ENCODE measurements at places on chromosomes 2 and 18. TPM values are rescaled to one million over a fixed set of nuclear protein-coding genes. Genes with fewer than 3 reads are reported as not detected.
A peak's percentile ranks its signal among the peaks of the same experiment; 100 is the strongest.

GRCh38 chr2:171923206-171923605 lies 945 bp downstream of the HAT1 start:
- H3K27ac ChIP-seq = peak overlapping the region; percentile 92
- DNase-seq = no peak
- peaks cover 32% of the 10 kb centered on the region for H3K36me3 ChIP-seq
- no peaks in the 10 kb centered on the region for H3K27me3 ChIP-seq
- H3K4me3 ChIP-seq = peak overlapping the region; percentile 86
- H3K4me1 ChIP-seq = peaks cover 14% of the 10 kb centered on the region

DNA sequence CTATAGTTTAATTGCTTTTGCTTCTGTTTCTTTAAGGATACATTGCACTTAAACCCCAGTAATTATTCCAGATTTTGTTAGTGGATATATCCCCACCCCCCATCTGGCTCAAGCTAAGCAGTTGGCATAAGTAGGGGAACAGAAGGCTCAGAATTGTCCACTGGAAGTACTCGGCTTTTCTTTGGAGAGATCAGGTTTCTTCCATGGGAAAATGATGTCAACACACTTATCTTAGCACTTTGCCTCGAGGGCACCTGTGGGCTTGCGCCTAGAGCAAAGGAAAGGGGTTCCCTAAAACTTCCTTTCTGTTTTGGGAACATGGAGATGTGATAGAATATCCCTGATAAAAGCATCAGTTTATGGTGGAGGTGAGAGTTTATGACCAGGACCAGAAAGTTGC lies 130.6 kb downstream of the FMNL2 start:
- no peak for DNase-seq
- H3K4me1 ChIP-seq = peaks cover 62% of the 10 kb centered on the region
- no peaks in the 10 kb centered on the region for H3K36me3 ChIP-seq
- no peaks in the 10 kb centered on the region for H3K27me3 ChIP-seq
- H3K4me3 ChIP-seq = no peak overlapping the region

DNA sequence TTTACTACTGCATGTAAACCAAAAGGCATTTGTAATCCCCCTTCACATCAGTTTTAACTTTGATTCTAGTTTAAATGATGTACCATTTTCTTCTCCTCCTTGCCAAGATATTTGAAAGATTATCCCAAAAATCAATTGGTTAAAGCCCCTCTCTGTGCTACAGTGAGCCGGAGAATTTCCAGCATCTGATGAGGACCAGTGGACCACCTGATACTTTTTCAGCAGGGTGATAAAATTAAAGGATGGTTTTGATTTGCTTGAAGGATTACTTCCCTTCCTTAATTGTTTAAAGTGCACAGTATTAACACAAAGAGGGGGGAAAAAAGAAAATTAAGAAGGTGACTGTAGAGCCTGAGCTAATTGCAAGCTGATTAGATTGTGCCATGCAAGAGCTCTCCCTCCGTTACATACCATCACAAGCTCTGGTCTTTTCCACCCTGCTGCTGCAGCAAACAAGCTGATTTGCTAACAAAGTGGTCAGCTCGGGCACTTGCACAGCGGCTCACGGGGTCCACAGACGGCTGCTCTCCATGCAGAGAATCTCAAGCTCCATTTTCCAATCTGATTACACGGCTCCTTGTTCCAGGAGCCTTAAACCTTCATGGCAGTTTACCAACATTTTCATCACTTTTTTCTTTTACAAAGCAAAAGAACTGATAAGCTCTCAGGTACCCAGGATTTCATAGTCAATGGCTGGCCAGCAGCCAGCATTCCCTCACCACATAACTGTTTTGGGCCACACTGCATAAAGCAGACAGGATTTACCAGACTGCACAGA lies 22.1 kb downstream of the FIGN start:
- peaks cover 28% of the 10 kb centered on the region for H3K4me1 ChIP-seq
- H3K27ac ChIP-seq = no peak overlapping the region
- H3K36me3 ChIP-seq = no peaks in the 10 kb centered on the region

- DNase-seq = no peak
- no peak overlapping the region for H3K4me3 ChIP-seq
- peaks cover 30% of the 10 kb centered on the region for H3K4me1 ChIP-seq
- H3K27ac ChIP-seq = no peak overlapping the region
- no peaks in the 10 kb centered on the region for H3K27me3 ChIP-seq
These were observed 209.6 kb downstream of the SLC8A1 start for GRCh38 chr2:40242315-40242714.

- H3K4me3 ChIP-seq = no peak overlapping the region
- peaks cover 12% of the 10 kb centered on the region for H3K4me1 ChIP-seq
- H3K36me3 ChIP-seq = no peaks in the 10 kb centered on the region
- H3K27ac ChIP-seq = peak overlapping the region; percentile 3
These were observed 122.7 kb downstream of the VAPA start for GRCh38 chr18:10036479-10036878.

DNA sequence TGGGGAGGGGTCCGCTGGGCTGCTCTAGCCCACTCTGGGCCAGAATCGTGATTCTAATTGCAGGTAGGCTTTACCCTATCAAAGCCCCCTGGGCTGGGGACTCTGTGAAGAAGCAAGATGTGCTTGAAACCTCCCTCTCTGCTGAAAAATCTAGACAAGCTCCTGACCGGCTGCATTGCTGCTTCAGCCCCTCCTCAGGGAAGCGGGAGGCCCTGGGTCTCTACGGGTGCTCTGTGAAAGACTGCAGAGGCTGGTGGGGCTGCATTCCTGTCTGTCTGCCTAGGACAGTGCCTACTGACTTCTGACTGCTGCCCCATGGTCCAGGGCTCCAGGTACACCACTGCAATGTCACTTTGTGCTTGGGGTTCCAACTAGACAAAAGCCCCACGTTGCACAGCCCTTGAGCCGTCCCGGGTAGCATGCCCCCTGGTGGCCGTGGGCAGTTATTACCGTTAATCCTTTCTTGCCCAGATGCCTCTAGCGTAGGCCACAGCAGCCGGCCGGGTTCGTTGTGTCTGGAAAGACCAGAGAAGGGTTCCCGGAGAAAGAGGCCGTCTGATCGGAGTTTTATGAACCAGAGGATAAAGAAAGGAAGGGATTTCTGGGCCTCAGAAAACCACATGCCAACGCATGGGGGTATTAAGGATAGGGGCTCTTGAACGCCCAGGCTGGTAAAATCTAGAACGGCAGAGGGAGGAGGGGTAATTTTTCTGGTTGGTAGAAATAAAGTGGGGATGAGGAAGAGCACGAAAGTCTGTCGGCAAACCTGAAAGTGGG lies 15.9 kb upstream of the C1QL2 start:
- no peak overlapping the region for H3K27ac ChIP-seq
- H3K27me3 ChIP-seq = peaks cover 9% of the 10 kb centered on the region
- peak; percentile 37 for DNase-seq
- H3K4me1 ChIP-seq = no peaks in the 10 kb centered on the region
- no peak overlapping the region for H3K4me3 ChIP-seq

The C2orf78 gene
- not detected for total RNA-seq

DNA sequence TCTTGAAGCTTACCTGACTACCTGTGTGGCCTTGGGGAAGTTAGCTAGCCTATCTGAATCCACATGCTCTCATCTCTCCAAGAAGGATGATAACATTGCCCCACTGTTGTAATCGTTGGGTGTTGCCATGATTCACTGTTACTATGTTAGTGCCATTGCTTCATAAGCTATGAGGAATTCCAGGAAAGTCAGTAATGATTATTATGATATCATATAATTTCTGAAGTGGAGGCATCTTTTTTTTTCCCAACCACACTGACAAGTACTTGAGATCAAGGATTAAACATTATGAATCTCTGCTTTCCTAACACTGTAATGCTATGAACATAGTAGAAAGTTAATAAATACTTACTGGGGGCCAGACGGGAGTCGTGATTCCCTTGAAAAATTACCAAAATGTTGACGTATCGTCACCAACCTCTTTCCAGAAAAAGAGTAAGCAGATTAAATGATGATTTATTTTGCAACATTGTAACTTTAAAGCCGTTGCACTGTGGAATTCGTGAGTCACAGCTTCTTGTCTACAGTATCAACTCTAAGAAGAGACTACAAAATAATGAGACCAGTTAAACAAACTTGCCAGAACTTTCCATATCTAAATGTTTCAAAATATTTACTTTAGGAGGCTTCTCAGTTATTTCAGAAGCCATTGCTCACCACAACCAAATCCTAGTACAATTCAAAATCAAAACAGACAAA lies 459.9 kb downstream of the PIK3C3 start:
- DNase-seq = no peak
- no peaks in the 10 kb centered on the region for H3K36me3 ChIP-seq
- no peaks in the 10 kb centered on the region for H3K27me3 ChIP-seq
- H3K4me1 ChIP-seq = no peaks in the 10 kb centered on the region
- H3K27ac ChIP-seq = peak overlapping the region; percentile 12
- no peak overlapping the region for H3K4me3 ChIP-seq

GRCh38 chr2:86648681-86649080 lies 25.0 kb upstream of the RNF103 start:
- no peak overlapping the region for H3K27ac ChIP-seq
- H3K27me3 ChIP-seq = no peaks in the 10 kb centered on the region
- no peaks in the 10 kb centered on the region for H3K36me3 ChIP-seq
- H3K4me3 ChIP-seq = no peak overlapping the region
- H3K4me1 ChIP-seq = no peaks in the 10 kb centered on the region

- DNase-seq = no peak
- H3K27ac ChIP-seq = no peak overlapping the region
- no peaks in the 10 kb centered on the region for H3K36me3 ChIP-seq
- no peak overlapping the region for H3K4me3 ChIP-seq
- no peaks in the 10 kb centered on the region for H3K4me1 ChIP-seq
These were observed 190.3 kb downstream of the RBM43 start for GRCh38 chr2:151071382-151071781.

GRCh38 chr2:123816203-123816602 lies 208.9 kb upstream of the CNTNAP5 start:
- no peak overlapping the region for H3K4me3 ChIP-seq
- H3K36me3 ChIP-seq = no peaks in the 10 kb centered on the region
- H3K27ac ChIP-seq = no peak overlapping the region
- DNase-seq = no peak
- no peaks in the 10 kb centered on the region for H3K27me3 ChIP-seq
- no peaks in the 10 kb centered on the region for H3K4me1 ChIP-seq

DNA sequence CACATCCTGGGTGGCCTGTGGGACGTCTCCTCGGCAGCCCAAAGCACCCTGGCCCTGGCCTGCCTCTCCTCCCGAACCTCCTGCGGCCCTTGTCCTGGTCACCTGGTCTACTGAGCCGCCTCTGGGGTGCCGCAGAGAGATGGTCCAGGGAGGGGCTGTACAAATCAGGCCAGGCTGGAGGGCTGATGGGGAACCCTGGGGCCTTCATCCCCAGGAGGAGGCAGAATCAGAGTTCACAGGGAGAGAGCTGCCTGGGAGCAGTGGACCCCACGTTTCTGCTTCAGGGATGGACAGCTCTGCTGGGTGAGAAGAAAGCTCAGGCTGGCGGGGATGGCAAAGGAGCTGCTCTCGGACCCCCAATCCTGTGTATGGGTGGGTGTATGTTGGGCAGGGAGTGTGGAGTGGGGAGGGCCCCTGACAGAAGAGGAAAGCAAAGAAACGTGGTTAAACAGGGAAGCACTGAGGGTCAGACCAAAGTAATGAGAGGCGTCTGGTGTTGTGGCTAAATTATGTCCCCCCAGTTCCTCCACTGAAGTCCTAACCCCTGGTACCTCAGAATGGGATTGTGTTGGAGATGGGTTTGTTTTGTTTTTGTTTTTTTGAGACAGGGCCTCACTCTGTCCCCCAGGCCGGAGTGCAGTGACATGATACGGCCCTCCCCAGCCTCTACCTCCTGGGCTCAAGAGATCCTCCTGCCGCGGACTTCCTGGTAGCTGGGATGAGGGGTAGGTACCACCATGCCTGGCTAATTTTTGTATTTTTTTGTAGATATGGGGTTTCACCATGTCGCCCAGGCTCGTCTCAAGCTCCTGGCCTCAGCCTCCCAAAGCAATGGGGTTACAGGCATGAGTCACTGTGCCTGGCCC lies 73.4 kb upstream of the SMAD7 start:
- H3K36me3 ChIP-seq = no peaks in the 10 kb centered on the region
- H3K4me1 ChIP-seq = no peaks in the 10 kb centered on the region
- H3K4me3 ChIP-seq = no peak overlapping the region
- H3K27me3 ChIP-seq = no peaks in the 10 kb centered on the region

The NOTO gene
- total RNA-seq = not detected

The MAP3K19 gene
- not detected for total RNA-seq

GRCh38 chr2:1041012-1041805 lies 90.6 kb downstream of the SNTG2 start:
- H3K36me3 ChIP-seq = no peaks in the 10 kb centered on the region
- H3K4me1 ChIP-seq = no peaks in the 10 kb centered on the region
- no peak overlapping the region for H3K27ac ChIP-seq
- H3K27me3 ChIP-seq = no peaks in the 10 kb centered on the region
- H3K4me3 ChIP-seq = no peak overlapping the region
- DNase-seq = no peak

- no peak for DNase-seq
- H3K4me3 ChIP-seq = no peak overlapping the region
- H3K36me3 ChIP-seq = no peaks in the 10 kb centered on the region
These were observed 256.6 kb downstream of the CYRIA start for GRCh38 chr2:16409006-16409390.

The ALPG gene
- total RNA-seq = not detected

The KYNU gene
- 0.62 TPM for total RNA-seq

The BOLL gene
- total RNA-seq = not detected

GRCh38 chr2:16756831-16757644 lies 91.4 kb upstream of the CYRIA start:
- H3K36me3 ChIP-seq = no peaks in the 10 kb centered on the region
- H3K27ac ChIP-seq = peak overlapping the region; percentile 61
- H3K27me3 ChIP-seq = no peaks in the 10 kb centered on the region
- peak; percentile 81 for DNase-seq

- H3K36me3 ChIP-seq = no peaks in the 10 kb centered on the region
- no peak overlapping the region for H3K4me3 ChIP-seq
- no peak overlapping the region for H3K27ac ChIP-seq
- no peak for DNase-seq
These were observed 251.4 kb upstream of the UBE2E3 start for GRCh38 chr2:180728928-180729559.

GRCh38 chr2:26359886-26360473 lies 13.4 kb upstream of the ADGRF3 start:
- no peaks in the 10 kb centered on the region for H3K36me3 ChIP-seq
- H3K4me1 ChIP-seq = no peaks in the 10 kb centered on the region
- no peak for DNase-seq

DNA sequence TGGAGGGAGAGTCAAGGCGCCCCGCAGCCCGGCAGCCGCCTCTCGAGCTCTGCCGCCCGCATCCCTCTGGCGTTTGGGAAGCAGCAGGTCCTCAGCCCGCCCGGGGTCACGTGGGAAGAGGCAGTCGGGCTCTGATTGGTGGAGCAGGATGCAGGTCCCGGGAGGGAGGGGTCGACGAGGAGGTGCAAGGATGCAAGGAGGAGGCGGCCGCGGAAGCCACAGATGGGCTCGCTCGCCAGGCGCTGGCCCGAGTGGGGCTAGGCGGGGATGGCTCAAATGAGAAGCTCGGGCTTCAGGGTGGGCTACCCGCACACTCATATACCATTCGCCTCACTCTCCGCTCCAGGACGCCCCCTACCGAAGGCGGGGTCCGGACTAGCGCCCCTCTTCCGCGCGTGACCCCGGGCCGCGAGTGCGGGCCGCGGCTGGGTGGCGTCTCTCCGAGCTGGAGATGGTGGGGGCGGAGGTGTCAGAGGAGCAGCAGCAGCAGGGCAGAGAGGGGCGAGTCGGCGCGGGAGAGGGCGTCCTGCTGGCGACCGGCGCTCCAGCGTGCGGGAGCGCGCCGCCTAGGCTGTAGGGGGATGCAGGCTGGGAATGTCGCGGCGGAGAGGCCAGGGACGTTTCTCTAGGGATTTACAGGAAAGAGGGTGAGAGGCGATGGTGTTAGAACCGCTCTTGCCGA lies at the start of gene TMEFF2:
TMEFF2 (minus strand) TSS at position 68 of the 682 bp plus-strand sequence. CDS start 409 bp downstream, outside the sequence.
- peak within 1 kb of the TSS; percentile 50 for H3K4me3 ChIP-seq
- H3K4me1 ChIP-seq = peaks cover 29% of the 10 kb centered on the region
- no peak within 1 kb of the TSS for H3K27ac ChIP-seq
- DNase-seq = peak; percentile 61

GRCh38 chr2:32904074-32904473 lies 42.7 kb upstream of the LTBP1 start:
- H3K36me3 ChIP-seq = no peaks in the 10 kb centered on the region
- H3K4me1 ChIP-seq = no peaks in the 10 kb centered on the region
- H3K4me3 ChIP-seq = no peak overlapping the region
- no peak overlapping the region for H3K27ac ChIP-seq
- H3K27me3 ChIP-seq = no peaks in the 10 kb centered on the region
